ENCODE measurements at places on chromosomes 3 and 15.

GRCh38 chr3:37770938-37771918 lies 90.5 kb upstream of the CTDSPL start:
- DNase-seq: no peak

- DNase-seq: no peak
Measured at GRCh38 chr3:13044496-13045240, 28.6 kb downstream of the IQSEC1 start.

DNA sequence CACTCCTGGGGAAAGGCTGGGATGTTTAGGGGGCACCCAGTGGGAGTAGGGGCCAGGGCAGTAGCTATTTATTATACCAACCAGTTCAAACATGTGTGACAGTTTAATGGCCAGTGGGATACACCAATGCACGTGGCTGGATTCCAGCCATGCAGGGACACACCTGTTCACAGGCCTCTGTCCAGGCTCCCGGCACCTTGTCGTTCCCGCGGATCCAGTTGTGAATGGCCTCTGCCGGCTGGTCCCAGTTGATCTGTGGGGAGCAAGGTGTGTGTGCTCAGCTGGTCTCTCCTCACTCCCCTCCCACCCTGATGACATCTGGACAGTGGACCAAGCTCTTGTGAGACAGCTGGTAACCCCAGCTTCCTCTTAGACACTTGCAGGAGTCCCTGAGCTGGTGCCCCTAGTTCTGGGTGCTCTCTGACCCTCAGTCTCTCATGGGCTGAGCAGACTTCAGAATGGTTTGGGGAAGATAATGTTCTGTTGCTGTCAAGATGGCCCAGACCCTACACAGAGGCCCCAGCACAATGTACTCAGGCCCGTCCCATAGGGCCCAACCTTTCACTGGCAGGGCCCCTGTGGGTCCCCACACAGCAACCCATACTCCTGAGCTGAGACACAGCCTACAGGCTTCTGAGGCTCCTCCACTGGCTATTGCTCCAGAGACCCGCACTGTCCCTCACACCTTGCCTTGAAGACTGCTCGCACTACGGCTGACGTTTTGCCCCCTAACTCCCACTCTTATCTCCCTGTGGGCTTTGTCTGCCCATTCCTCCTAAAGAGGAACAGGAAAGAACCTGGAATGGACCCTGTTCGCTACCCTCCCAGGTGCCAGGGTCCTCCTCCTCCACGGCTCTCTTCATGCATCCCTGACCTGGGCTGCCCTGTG lies 25.8 kb downstream of the ALDH1L1 start:
- no peak for DNase-seq

- no peak for DNase-seq
Measured at GRCh38 chr3:36924744-36925521, 19.9 kb downstream of the TRANK1 start.

DNA sequence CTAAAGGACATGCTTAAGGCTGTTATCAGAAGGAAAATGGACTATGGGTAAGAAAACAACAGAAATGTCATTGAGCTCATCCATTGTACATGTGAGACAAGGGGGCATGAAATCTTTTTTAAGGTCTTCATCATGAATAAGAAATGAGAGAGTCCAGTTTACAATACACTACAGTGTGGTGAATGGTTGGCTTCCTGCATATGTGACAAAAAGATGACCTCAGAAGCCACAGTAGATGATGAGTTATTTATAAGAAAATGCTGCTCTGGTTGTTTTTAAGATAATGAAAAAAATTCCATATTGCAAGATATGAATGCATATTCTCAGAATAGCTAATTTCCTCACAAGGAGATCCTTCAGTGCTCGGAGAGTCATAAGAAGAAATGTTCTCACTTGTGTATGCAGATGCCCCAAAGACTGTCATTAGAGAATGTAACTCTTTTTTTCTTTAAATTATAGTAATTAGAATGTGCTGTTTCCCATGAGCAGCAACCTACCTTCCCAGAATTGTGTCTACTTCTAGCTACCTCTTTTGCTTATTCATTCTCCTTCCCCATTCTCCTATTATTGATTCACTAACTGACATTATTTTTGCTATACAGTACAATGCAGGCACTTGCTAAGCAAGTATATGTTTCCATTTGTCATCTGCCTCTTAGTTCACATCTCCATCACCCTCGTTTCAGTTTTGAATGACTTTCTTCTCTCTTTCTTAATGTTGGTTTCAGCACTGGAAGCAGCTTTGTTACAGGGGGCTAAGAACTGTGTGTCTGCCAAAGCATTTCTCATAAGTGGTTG lies 152.0 kb upstream of the PEX5L start:
- DNase-seq: no peak

- DNase-seq: no peak
Measured at GRCh38 chr15:92714077-92714476, 58.5 kb upstream of the FAM174B start.

Data from inflammatory macrophage treated with lipopolysaccharide for 1 hour (primary cell).